BJ (cell line): ENCODE measurements at places on chromosomes 11 and 22.

GRCh38 chr22:41222846-41223507, 17.8 kb downstream of the CHADL start:
- no peak for DNase-seq

- DNase-seq, result no peak
Measured at GRCh38 chr22:44345872-44346271, 33.1 kb upstream of the SHISAL1 start.

DNA sequence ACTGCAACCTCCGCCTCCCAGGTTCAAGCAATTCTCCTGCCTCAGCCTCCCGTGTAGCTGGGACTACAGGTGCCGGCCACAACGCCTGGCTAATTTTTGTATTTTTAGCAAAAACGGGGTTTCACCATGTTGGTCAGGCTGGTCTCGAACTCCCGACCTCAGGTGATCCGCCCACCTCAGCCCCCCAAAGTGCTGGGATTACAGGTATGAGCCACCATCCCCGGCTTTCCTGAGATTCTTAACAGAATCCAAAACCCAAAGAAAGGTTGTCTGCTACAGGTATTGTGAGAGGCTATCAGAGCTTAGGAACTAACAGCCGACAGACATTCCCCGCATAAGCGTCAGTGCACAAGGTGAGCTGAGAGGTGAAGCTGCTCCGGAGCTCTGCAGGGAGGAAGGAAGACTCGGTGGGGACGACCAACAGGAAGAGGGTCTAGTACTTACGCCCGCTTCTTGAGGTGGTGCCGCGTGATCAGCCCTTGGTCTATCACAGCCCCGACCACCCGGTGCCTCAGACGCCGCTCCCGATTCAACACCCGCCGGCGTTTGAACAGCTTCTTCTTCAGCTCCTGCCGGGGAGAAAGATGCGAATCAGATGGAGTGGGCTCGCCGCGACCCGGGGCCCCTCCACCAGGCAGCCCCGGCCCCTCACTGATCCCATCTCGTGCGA, 470 bp downstream of the C11orf98 start:
- DNase-seq, result no peak

- no peak for DNase-seq
Measured at GRCh38 chr11:122422682-122423081, 232.8 kb upstream of the UBASH3B start.

DNA sequence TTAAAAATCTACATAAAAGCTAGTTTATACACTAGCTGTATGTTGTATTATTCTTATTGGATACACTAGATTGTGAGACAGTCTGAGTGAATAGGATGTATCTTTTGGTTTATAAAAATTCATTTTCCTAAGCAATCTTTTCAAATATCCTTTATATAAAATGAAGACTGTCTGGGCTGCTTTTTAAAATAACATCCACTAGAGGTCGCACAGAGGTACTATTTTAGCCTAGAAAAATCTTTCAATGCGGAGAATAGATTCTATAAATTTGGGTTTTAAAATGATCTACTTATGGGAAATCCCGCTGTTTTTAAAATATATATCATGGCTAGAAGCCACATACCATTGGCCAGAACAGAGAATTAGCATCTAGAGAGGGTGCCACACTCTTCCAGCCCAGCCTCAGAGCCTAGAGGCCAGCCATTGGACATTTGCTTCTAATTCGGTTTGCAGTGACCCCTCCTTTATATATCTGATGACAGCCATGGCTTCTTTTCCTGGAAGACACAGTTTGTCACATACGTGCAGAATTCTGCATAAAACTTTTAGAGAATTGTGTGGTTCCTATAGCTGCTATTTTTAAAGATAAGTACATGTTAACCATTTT, 7.3 kb downstream of the C11orf97 start:
- no peak for DNase-seq

GRCh38 chr22:41429232-41429950, 17.2 kb downstream of the TOB2 start:
- no peak for DNase-seq

- DNase-seq, result no peak
Measured at GRCh38 chr11:2293984-2294925, 7.5 kb downstream of the C11orf21 start.

- no peak for DNase-seq
Measured at GRCh38 chr22:27298332-27298731, 503.2 kb downstream of the MN1 start.

DNA sequence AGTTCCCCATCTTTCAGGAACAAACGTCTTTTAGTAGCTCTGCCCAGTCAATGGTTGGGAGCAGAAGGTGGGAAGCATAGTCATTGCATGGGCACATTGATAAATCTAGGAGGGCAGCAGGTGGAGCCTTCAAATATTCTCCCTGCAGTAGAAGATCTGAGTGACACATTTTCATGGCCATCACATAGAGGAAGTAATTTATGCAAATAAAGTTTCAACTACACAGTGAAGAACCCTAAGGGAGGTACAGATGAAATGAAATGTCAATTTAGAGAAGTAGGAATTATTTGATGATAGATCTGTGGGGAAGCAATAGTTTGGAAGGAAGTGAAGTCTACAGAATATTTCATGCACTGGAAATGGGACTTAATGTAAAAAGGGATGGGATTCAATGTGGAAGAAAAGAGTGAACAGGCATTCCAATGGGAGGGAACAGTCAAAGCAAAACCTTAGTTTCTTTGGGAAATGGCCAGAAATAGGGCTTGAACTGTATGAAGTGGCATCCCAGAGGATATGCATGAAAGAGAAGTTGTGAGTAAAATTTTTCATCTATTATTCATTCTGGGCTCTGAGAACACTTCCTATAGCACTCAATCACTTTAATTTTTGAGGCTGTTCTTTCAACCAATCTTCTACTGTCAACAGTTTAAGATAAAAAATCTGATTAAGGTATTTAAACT, 256.2 kb upstream of the LUZP2 start:
- DNase-seq, result no peak

DNA sequence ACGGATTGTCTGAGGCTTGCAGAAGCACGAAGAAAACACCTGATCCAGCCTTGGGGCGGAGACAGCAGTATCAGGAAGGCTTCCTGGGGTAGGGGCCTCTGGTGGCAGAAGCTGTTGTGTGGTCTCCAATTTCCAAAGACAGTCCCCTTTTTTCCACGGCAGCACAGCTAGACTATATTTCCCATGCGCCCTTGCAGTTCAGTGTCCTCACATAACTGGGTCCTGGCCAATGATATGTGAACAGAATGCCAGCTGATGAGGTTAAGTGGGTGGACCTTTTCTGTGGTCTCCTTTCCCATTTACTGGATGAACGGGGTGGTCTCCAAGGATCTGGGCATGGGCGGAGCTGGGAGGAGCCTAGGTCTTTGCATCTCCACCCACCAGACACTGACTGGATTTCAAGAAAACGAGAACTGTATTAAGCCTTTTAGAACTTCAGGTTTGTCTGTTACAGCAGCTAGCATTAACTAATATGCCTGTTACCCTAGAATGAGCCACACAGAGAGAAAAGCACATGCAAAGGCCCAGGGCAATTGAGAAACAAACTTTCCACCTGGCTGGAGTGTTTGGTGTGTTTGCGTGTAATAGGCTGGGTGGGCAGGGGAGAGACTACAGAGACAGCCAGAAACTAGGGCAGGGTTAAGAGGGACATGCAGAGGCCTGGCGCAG, 6.2 kb downstream of the GAL3ST1 start:
- no peak for DNase-seq

- no peak for DNase-seq
Measured at GRCh38 chr11:13009476-13009920, 382 bp downstream of the RASSF10 start.

GRCh38 chr11:104073950-104074705, 37.7 kb downstream of the DDI1 start:
- no peak for DNase-seq

- DNase-seq, result no peak
Measured at GRCh38 chr11:73281796-73282660, 9.9 kb downstream of the P2RY6 start.

GRCh38 chr11:134359646-134360045, 27.9 kb downstream of the GLB1L2 start:
- no peak for DNase-seq

DNA sequence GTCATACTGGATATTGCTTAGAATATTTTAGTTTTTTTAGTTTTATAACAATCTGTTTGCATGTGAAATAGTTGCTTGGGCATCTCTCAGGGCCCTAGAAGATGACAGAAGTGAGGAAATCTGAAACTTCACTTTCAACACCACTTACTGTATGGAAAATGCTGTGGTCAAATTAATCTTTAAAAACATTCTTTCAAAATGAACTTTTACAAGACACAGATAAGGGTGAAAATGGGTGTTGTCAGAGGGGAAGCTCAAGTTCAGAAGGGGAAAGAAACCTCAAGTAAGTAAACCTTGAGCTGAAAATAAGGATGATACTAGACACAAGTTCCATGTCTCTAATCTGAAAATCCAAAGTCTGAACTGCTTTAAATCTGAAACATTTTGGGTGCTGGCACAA, 1840.1 kb upstream of the RAG2 start:
- no peak for DNase-seq
